NCI-H345 (cell line): ENCODE measurements at places on chromosomes 5 and 9.
A peak's percentile ranks its signal among the peaks of the same experiment; 100 is the strongest.

- DNase-seq: no peak
Measured at GRCh38 chr5:9380109-9380508, 165.8 kb downstream of the SEMA5A start.

DNA sequence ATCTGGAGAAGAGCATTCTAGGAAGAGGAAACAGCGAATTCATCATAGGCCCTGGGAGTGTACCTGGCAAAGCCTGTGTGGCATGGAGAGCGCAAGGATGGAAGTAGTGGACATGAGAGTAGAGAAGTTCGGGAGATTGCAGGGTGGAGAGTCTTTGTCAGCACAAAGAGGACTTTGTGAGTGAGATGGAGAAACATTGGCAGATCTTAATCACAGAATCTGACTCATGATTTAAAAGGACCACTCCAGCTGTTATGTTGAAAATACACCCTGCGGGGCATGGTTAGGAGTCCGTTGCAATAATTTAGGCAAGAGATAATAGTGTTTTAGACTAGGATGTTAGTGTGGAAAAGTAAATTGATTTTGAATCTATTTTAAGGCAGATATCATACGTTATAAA lies 116.9 kb downstream of the HACD4 start:
- no peak for DNase-seq

DNA sequence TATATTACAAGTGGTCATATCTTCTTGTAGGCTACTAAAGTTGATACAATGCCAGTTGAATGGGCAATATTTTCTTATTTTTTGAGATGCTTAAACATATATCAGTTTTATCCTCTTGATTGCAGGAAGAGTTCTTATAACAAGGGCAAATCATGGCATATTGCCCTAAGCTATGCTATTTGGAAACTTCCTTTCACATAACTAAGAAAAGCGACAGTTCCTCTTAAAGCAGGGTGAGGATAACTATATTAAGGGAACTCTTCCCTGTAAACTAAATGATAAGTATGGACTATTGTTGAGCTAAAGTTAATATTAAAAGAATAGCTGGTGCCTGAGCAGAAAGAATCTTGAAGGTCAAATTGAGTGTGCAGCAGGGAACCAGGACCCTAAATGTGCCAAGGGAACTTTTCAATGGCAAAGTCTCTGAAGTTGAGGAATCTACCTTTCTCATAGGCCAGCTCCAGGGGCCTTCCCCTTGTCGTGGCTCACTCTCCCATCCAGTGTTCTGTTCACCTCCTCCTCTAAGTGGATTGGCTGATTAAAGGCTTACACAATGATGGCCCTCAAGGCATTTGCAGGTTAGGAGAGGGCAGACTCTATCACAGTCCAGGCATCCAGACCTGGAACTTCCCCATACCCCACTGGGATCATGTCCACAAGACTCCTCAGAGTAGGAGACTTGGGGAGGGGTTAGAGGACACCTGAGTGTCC lies 26.8 kb downstream of the FYB1 start:
- no peak for DNase-seq

DNA sequence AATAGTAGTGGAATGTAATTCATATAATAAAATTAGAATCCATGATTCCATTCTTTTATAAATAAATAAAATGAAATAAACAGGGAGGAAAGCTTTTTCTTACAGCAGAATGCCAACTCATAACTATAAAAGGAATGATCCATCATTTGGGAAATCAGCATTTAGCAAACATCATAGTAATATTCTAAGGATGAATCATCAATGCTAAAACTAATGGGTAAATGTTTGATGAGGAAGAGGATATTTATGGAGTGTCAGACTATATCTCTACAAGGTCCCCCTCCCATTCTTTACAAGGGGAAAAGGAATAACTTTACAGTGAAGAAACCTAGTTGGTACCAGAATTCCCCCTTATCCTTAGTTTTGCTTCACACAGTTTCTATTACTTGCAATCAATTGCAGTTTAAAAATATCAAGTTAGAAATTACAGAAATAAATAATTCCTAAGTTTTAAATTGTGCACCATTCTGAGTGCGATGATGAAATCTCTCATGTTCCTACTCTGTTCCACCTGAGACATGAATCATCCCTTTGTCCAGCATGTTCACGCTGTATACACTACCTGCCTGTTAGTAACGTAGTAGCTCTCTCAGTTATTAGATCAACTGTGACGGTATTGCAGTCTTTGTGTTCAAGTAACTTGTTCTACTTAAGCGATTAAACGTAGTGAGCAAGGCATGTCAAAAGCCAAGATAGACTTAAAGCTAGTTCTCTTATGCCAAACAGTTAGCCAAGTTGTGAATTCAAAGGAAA lies 14.2 kb upstream of the JAKMIP2 start:
- peak; percentile 30 for DNase-seq

GRCh38 chr5:4651806-4652565 lies 488.1 kb upstream of the ADAMTS16 start:
- DNase-seq: no peak

GRCh38 chr5:144469106-144469505 lies 298.4 kb downstream of the KCTD16 start:
- DNase-seq: no peak
